Sigmoid colon (tissue), 7 donors: ENCODE measurements at places on chromosomes 5 and 9. TPM values are rescaled to one million over a fixed set of nuclear protein-coding genes. Genes with fewer than 3 reads are reported as not detected.

The RPL7A gene
- 2,962 TPM for polyA plus RNA-seq

The LRRC19 gene
- 13.8 TPM for polyA plus RNA-seq

The EPB41L4B gene
- polyA plus RNA-seq, result 41.8 TPM

The NUTM2G gene
- polyA plus RNA-seq, result not detected

The UBTD2 gene
- 21.0 TPM for polyA plus RNA-seq

The ARSK gene
- 1.2 TPM for polyA plus RNA-seq

The PPP3R2 gene
- polyA plus RNA-seq, result not detected

The SMIM32 gene
- 10.7 TPM for polyA plus RNA-seq

The PCDHGB3 gene
- polyA plus RNA-seq, result not detected

The GCNT1 gene
- 7.3 TPM for polyA plus RNA-seq

The MAMDC4 gene
- 1.6 TPM for polyA plus RNA-seq

The GRM6 gene
- polyA plus RNA-seq, result not detected

The ENTREP1 gene
- polyA plus RNA-seq, result 1.2 TPM

The LECT2 gene
- not detected for polyA plus RNA-seq

The ADGRD2 gene
- polyA plus RNA-seq, result not detected
